ENCODE measurements at places on chromosomes 12 and 14.

DNA sequence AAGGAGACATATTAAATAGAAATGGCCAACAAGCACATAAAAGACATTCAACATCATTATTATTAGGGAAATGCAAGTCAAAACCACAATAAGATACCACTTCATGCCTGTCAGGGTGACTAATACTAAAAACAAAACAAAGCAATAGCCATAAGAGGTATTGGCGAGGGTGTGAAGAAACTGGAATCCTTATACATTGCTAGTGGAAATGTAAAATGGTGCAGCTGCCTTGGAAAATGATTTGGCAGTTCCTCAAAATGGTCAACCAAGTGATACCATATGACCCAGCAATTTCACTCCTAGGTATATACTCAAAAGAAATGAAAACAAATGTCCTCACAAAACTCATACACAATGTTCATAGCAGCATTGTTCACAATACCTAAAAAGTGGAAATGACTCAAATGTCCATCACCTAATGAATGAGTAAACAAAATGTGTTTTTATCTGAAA lies 27.0 kb downstream of the GPR135 start:
- peak; percentile 68 for DNase-seq

DNA sequence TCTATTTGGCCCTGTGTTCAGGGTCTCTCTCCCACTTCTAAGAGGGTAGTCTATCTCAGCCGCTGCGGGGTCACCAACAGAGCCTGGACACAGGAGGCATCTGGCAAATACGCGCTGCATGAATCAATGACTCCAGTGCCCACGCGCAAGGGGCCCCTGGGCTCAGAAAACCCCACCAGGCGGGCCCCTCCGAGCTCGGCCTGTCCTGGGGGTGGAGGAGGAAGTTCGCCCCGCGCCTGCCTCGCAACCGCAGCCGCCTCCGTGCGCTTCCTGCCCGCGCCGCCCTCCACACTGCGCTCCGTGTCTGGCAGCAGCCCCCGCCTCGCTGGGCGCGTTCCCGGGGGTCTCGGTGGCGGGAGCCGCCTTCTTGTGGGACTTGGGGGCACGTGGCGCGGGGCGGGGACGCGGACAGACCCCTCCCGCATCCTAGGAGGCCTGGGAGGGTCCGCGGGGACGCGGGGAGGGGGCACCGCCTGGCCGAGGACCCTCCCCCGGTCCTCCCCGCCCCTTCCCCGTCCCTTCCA lies 811 bp upstream of the FBRSL1 start:
- no peak for DNase-seq

DNA sequence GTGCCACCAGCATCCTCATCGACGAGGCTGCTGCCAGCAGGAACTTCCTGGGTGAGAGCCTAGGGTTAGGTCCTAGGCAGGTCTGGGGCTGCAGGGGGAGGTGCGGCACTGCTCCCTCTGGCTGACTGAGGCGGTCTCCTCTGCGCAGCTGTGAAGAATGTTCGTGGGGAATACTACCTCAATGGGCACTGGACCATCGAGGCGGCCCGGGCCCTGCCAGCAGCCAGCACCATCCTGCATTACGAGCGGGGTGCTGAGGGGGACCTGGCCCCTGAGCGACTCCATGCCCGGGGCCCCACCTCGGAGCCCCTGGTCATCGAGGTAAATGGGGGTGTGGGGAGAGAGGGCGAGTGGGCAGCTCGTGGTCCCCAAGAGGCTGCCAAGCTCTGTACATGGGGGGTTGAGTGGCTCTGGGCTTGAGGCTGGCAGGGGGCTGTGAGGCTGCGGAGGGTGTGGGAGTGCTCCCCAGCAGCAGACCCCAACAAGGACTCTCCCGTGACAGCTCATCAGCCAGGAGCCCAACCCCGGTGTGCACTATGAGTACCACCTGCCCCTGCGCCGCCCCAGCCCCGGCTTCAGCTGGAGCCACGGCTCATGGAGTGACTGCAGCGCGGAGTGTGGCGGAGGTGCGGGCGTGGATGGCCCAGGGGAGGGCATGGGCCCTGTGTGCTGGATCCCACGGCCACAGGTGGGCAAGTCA lies 14.4 kb downstream of the PAPLN start:
- DNase-seq, result no peak

- DNase-seq, result no peak
Observed at GRCh38 chr12:98385641-98386040, 129.7 kb upstream of the TMPO start.

DNA sequence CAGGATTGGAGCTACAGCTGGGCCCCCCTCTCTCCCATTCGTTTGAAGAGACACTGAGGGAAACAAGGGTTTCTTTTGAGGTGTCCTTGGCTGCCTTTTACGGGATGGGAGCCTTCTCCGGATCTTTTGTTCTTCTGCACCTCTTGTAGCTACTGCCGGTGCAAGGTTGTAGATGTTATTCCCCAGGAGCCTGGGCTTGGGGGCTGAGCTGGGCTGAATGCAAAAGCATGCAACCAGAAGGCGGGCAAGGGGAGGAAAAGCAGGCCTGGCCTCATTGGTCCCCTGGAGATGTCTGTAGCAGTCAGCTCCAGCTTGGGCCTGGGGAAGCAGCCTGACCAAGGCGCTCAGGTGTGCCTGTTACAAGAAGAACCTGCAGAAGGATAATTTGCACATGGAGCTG lies 110.3 kb downstream of the GCH1 start:
- no peak for DNase-seq

DNA sequence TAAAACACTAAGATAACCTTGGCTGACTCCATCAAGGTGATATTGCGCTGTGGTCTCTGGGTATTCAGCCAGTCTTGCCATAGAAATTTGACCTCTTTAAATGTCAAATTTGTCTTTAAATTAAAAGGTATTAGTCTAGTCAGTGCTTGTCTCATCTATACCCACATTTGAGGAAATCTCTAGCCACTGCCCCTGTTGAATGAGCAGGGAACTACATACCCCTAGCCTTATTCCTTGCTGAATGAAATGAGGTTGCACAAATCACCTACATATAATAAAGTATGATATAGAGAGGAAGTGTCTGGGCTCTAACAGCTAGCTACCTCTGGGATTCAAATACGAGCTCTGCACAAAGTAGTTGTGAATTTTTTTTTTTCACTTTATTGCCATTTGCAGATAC lies 256.8 kb downstream of the C12orf50 start:
- DNase-seq, result no peak

GRCh38 chr14:28375295-28375694 lies 391.3 kb upstream of the FOXG1 start:
- DNase-seq, result peak; percentile 32

GRCh38 chr12:115230606-115231005 lies 546.6 kb upstream of the TBX3 start:
- DNase-seq, result no peak

DNA sequence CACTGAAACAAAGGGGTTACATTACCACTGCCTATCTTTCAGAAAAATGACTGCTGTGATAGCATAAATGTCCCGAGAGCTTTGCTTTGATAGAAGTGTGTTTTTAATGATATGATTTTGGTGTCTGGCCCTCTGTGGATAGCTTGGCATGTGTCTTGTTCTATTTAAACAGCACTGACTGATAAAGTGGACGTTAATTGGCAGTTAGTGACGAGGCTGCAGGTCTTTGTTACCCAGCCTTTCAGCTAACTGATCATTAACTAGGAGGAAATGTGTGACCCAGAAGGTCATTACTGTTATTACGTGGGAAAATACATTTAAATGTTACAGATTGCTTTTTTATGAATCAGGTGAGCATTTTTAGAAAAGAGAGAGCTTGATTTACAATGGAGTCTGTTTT lies 428.3 kb downstream of the DIO2 start:
- DNase-seq, result no peak

DNA sequence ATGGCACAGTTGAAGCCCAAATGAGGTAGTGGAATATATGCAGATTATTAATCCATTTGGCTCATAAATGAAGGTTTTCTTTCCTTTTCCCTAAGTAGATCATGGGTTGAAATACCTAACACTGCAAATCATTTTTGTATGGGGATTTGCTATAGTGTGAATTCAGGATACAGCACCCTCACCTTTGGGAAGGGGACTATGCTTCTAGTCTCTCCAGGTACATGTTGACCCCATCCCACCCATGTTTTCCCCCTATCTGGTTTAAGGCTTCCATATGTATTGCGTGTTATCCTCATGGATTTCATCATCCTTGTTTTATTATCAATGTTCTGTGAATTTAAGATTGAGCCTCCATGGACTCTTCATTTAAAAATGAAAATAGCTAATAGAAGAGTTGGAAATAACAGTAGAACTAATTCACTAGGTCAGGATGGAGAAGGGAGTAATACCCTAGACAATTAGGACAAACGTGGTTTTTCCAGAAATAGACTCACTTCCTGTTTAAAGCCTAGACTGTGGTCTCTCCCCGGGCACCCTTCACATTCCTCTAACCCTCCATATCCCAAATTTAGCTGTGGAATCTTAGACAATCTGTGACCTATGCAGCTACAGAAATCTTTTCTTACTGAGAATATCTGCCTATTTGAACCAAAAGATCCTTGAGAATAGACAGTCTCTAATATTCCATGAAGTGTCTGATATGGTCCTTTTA lies 56.5 kb downstream of the DAD1 start:
- no peak for DNase-seq

DNA sequence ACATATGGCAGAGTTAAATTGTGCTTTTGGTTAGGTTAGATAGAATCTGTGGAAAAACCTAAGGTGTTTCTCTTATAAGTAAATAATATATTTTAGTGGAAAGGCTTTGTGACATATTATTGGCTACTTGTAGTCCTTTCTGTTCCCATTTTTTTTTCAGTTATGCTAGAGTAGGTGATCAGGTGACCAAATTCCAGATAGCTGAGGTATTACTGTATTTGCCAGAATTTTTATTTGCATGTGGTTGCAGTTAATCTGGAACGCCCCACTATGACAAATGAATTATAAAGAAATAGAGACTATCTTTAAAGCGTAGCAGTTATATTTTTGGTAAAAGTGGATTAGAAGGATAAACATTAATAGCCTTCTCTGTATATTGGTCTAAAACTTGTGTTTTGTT lies 52.0 kb downstream of the ARHGAP5 start:
- DNase-seq, result no peak

- no peak for DNase-seq
Observed at GRCh38 chr12:90167518-90168208, 459.0 kb upstream of the ATP2B1 start.

- no peak for DNase-seq
Observed at GRCh38 chr14:77063571-77064171, 34.4 kb upstream of the CIPC start.

GRCh38 chr14:54535126-54535525 lies 25.4 kb downstream of the CGRRF1 start:
- DNase-seq, result no peak

DNA sequence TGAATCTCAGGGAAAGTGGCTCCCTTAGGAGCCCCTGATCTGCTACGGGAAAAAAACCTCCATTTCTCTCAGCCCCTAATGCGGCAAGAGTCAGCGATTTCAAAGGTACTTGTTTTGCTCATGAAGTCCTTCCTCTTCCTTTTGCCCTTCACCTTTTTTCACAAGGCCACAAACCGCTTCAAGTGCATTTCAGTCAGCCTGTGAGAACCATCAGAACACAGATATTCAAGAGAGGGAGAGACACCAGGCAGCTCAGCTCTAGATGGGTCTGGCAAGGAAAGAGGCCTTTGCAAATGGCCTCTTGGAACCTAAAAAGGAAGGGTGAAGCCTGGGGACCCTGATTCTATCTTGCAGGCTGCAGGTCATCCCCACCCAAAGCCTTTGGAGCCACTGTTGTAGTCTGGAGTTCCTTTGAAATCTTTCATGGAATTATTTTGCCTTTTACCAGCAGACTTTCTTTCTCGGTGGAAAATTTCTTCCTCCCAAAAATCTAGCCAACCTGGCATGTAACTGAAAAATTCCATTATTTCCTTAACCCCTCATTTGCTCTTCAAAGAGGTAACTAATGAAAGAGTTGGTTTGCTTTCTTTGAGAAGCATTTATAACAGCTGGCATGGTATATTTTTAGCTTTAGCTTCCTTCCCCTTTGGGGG lies 145.0 kb downstream of the SAMD4A start:
- no peak for DNase-seq

GRCh38 chr12:108779998-108780688 lies 48.8 kb upstream of the CORO1C start:
- DNase-seq, result peak; percentile 41

- no peak for DNase-seq
Observed at GRCh38 chr12:87280356-87280755, 748.8 kb downstream of the C12orf50 start.

GRCh38 chr12:96371138-96371789 lies 29.0 kb downstream of the CDK17 start:
- DNase-seq, result no peak

DNA sequence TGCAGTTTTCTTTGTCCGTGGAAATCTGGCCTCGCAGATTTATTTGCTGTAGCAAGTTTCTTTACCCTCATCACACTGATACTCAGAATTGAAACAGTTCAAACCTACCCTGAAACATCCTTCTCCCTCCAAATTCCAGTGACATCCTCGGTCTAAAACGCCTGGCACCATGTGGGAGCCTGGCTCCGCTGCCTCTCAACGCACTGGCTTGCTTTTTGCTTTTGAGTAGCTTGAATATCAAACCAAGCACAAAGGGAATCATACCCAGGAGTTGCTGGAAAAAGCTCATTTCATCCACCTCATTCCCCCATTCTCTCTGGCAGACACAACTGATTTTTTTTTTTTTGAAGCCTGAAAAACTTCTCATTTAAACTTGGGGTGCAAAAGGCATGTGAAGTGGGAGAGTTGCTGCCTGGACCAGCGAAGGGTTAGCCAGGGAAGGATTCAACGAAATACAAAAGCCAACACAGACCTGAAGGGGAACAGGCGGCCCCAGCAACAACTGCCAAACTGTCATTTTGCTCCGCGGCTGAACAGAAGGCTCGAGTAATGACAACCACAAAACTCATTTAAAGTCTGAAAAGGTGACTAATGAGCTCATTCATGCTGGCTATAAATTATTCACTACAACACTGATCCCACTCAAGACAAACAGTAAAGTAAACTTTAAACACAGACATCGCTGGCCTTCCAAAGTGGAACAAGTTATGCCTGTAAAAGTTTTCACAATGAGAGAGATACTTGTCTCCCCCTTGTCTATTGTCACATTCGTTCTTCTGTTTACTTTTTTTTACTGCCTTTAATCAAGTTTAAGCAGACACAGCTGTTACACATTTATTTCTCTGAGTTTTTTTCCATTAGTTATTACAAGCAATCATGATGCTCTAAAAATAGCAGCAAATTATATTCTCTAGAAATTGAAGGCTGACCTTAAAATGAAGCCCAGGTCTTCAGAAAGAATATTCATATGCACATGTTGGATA lies 12.5 kb upstream of the FOXN3 start:
- no peak for DNase-seq
